ENCODE measurements at places on chromosomes 2 and 18. TPM values are rescaled to one million over a fixed set of nuclear protein-coding genes. Genes with fewer than 3 reads are reported as not detected.

Gene MPV17
- total RNA-seq, result 58.1 TPM

Gene SP5
- total RNA-seq, result not detected

Gene STRN
- total RNA-seq, result 14.6 TPM

Gene SPR
- total RNA-seq, result 42.6 TPM

Gene CACNB4
- total RNA-seq, result 13.8 TPM

Gene HJURP
- 0.95 TPM for total RNA-seq

Gene ERFE
- total RNA-seq, result 1.5 TPM

Gene NAT8
- not detected for total RNA-seq

Gene ZSWIM2
- total RNA-seq, result not detected

Gene SERPINB3
- total RNA-seq, result not detected

Gene KRTCAP3
- not detected for total RNA-seq

Gene STAT1
- 67.4 TPM for total RNA-seq

Gene EML6
- 0.81 TPM for total RNA-seq

Gene BOLL
- not detected for total RNA-seq

Gene TPO
- 8.1 TPM for total RNA-seq

Gene IL36B
- total RNA-seq, result not detected

Gene HOXD8
- total RNA-seq, result 3.9 TPM

Gene REG3A
- total RNA-seq, result 2.8 TPM

DNA sequence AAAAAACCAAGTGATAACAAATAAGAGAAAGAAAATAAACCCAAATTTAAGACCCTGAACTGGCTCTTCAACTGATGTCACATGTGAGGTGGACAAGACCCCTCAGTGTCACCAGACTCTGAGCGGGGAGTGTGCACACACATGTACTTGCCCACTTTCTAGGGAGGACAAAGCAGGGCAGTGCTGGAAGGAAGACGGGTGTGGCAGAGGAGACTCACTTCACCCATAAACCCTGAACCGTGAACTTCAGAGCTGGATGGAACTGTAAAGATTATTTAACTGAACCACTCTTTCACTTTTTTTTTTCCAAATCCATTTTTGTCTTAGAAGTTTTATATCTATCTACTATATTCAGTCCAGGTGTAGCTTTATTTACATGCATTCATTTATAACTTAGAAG is 12.3 kb downstream of the PLA2R1 start:
- no peak for DNase-seq

- DNase-seq, result no peak
Measured at GRCh38 chr2:23600346-23600745, 215.4 kb downstream of the KLHL29 start.

- no peak for DNase-seq
Measured at GRCh38 chr2:25043241-25043867, 1.5 kb downstream of the EFR3B start.

DNA sequence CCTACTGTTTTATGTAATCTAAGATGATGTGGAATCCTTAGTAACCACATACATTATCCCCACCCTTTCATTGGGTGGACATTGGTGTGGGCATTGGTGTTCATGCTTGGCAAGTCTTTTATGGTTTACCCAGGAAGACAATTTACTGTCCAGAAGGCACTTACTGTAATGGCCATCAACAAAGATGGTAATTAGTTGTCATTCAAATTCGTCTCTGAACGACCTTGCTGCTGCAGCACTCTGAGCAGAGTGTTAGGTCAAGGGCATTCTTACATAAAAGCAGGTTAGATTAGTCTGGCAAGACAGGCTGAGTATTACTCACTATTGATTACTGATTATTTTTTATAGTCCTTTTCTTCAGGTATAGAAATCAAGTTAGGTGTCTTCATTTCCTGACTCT is 447.9 kb downstream of the XIRP2 start:
- no peak for DNase-seq

DNA sequence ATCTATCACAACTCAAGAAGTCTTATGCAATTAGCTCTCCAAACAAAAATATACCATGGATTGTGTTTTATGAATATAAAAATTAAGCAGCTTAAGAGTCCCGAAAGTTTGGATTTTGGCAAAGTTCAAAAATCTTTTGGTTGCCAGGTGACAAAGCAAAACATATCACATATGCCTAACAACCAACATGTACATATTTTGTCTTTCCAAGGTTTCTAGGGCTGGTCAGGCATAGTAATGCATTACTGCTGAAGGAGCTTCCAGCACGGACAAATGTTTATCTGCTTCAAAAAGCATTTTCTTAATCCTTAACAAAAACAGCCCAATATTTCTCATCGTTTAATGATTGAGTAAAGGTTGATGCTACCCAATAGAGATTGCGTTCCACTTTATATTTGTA is 1327.1 kb upstream of the ZEB2 start:
- DNase-seq, result no peak

- DNase-seq, result no peak
Measured at GRCh38 chr18:23122334-23123229, 12.7 kb upstream of the CABLES1 start.

GRCh38 chr2:126851756-126852155 is 46.9 kb upstream of the TEX51 start:
- DNase-seq, result no peak

DNA sequence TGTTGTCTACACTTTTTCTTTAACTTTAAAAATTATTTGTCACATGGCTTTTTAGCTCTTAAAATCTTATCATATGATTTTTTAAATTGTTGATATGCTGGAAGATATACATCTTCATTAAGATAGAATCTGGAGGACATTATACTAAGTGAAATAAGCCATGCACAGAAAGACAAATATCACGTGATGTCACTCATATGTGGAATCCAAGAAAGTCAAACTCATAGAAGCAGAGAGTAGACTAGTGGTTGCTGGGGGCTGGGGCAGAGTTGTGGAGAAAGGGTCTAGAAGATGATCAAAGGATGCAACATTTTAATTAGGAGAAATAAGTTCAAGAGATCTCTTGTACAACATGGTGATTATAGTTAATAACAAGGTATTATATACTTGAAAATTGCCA is 280.9 kb downstream of the GULP1 start:
- no peak for DNase-seq

DNA sequence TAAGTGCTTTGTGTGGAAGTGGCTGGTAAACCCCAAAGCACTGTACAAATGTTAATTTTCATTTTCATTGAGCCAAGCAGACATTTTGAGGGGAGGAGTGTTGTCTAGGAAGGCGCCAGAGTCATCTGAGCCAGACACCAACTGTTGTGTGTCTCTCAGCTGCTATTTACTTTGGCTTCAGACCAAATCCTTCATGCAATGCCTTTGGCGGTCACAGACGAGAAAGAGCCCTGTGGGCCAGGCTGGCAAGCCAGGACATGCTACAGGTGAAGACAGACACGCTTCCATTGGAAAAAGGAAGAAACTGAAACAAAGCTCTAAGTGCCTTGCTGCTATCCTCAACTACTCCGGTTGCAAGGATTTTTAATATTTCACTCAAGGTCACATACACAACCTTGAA is 115.4 kb upstream of the CDC42EP3 start:
- DNase-seq, result no peak

- DNase-seq, result no peak
Measured at GRCh38 chr2:238893349-238894000, 45.6 kb downstream of the TWIST2 start.

GRCh38 chr2:222504719-222505118 is 80.4 kb downstream of the SGPP2 start:
- DNase-seq, result no peak

GRCh38 chr2:201949181-201949926 is 84.3 kb upstream of the FZD7 start:
- no peak for DNase-seq

DNA sequence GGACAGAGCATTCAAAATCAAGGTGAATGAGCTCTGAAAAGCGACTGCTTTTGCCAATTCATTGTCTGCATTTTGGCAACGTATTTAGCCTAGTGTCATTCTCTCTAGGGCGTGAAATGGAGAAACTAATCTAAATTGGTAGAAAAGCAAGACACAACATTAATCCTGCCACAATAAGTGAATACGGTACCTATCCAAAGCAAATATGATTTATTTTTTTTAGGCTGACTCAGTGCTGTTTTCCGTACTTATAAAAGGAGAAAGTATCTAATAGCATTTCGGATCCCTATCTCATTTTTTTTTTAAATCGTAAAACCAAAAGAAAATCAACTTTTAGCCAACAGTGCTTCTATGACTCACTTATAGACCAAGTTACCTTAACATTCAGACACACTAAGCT is 672.5 kb downstream of the LRP1B start:
- no peak for DNase-seq

DNA sequence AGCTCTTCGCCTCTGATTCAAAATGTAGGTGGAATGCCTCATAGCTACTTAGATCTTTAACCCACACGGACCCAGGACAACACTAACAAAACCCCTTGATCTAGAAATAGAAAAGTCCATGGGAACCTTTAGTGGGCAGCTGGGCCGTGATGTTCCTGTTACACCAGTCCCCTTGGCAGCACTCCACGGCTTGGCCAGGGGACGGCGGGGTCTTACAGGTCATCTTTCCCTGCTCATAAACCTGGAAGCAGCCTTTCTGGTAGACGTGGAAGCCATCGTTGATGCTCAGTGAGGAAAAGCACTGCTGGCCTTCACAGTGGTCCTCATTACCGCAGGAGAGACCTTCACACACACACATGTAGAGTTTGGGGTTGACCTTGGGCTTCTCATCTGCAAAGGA is 95.9 kb downstream of the ACVR1 start:
- no peak for DNase-seq

GRCh38 chr2:223841436-223842190 is 4.2 kb upstream of the AP1S3 start:
- DNase-seq, result no peak

DNA sequence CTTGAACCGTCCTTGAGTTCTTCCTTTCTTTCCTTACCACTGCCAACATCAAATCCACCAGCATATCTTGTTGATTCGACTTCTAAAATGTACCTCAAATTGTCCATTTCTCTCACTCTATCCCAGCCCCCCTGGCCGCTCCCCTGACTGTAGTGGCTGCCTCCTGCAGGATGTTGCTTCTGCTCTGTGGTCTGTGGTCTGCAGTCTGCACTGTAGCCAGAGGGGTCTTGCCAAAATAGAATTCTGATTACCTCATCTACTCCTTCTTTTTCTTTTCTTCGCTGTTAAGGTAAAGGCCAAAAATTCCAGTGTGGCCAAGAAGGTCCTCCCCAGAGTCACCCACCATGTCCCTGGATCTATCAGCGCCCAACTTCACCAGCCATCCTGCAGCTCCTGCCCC is 79.5 kb upstream of the ALPP start:
- DNase-seq, result no peak

DNA sequence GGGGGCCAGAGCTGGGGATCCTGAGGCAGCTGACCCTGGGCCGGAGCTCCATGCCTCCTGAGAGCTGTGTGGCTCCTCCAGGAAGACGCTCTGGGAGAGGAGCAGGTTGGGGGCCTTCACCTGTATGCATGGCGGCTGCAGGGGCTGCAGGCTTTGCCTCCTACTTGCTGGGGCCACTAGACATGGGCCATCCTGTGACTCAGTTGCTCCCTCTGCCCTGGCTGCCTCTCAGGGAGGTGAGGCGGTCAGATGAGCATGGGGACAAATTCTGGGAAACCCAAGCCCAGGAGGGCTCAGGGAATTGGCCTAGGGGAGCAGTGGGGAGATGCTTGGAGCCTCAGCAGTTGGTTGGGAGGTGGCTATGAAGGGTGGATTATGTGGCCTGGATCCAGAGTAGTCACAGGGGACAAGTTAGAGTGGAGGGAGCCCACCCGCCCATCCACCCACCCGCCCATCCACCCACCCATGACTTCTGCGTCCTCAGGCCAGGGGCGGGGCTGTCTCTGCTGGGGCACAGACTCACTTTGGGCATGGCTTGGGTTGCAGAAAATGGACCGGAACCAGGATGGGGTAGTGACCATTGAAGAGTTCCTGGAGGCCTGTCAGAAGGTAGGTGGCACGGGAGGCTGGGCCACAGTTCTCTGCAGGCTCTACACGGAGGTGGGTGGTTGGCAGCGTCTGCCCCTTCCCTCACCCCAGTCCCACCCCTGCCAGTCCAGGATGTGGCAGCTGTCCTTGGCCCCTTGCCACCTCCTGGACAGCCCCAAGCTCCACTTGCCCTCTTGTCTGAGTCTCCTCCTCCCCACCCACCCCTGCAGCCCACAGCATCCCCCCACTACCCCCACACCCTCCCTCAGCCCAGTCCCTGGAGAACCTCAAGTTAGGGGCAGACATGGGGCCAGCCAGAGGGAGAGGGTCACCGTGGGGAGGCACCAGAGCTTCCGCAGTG is 19.5 kb upstream of the FAHD2A start:
- DNase-seq, result no peak

- no peak for DNase-seq
Measured at GRCh38 chr2:64538764-64539433, 14.8 kb downstream of the AFTPH start.

GRCh38 chr2:134433469-134433868 is 179.6 kb downstream of the MGAT5 start:
- no peak for DNase-seq

DNA sequence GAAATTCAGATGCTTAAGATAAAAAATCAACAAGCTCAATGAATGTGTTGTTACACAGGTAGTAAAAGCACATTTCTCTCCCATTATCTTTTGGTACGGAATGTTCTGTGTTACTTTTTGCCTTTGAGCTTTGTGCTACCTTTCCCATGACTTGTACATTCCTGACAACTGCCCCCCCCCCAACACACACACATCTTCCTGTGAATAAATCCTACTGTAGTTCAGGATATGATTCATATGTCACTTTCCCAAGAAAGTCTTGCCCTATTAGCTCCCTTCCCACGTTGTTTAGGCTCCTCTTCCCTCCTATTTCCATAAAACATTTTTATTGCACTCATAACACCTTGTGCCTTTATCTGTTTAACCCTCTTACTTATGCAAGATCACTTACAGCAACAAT is 442.6 kb upstream of the LRATD1 start:
- no peak for DNase-seq

DNA sequence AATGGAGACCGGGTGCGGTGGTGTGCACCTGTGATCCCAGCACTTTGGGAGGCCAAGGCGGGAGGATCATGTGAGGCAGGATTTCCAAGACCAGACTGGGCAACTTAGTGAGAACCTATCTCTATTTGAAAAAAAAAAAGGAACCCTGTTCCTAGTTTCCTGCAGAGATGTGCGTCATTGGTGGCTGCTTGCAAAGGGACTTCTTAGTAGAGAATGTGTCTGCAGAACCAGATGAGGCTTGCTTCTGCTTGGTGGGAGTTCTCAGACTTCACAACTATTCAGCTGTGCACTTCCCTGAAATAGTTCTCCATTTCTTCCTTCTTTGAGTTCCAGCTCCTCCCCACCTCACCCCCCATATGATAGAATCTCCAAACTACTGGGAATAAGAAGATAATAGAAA is 22.3 kb downstream of the ZCCHC2 start:
- DNase-seq, result no peak

GRCh38 chr2:119222863-119223520 is 642 bp upstream of the STEAP3 start:
- no peak for DNase-seq

- DNase-seq, result peak; percentile 47
Measured at GRCh38 chr2:157789933-157790511, 86.1 kb downstream of the ACVR1 start.

GRCh38 chr18:62612776-62613175 is 90.0 kb downstream of the ZCCHC2 start:
- no peak for DNase-seq

DNA sequence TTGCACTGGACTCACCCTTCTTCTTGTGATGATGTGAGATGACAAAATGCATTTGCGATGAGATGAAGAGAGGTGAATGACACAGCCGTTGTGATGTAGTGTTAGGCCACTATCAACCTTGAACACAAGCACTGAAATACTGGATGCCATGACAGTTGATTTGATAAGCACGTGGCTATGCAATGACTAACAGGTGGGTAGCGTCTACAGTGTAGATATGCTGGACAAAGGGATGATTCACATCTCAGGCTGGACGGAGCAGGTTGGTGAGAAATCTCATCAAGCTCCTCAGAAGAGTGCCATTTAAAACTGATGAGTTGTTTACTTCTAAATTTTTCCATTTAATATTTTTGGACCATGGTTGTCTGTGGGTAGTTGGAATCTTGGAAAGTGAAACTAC is 375.8 kb upstream of the LYPD1 start:
- no peak for DNase-seq
